Left renal cortex interstitium (tissue), 4 donors: ENCODE measurements at places on chromosomes 11 and 22.

GRCh38 chr11:133732109-133732674 is 113.1 kb downstream of the SPATA19 start:
- DNase-seq: no peak

- DNase-seq: no peak
These were observed 2.2 kb downstream of the CYB561A3 start for GRCh38 chr11:61359516-61359915.

DNA sequence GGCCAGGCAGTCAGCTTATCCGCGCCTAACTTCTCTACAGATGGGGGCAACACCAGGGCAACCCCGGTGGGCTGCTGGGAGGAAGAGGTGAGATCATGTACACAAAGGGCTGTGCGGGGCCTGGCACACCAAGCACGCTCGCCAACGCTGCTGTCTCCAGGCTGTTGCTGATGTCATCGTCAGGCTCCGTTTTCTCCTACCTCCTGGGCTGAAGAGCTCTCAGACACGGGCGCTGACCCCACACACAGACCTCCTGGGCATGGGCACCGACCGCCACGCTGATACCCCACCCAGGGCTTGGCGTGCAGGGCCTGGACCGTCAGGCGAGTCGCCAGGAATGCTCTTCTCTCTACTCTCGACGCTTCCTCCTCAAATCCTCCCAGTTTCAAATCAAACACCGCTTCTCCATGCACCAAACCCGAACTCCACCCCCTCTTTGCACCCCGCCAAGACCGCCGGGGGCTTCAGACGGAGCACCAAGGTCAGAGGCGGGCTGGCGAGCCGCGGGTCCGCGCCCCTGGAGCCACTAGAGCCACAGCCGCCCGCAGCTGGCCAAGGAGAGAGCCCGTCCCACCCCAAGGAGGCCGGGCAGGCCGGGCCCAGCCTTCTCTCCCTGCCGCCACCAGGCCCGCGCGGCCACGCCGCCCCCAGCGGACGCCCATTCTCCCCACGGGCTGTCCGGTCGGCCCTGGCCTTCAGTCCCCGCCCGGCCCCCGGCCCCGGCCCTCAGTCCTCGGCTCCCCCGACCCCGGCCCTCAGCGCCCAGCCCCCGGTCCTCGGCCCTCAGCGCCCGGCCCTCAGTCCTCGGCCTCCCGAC is 772 bp downstream of the SBF1 start:
- DNase-seq: no peak

GRCh38 chr11:34916843-34917770 is 689 bp downstream of the PDHX start:
- no peak for DNase-seq

DNA sequence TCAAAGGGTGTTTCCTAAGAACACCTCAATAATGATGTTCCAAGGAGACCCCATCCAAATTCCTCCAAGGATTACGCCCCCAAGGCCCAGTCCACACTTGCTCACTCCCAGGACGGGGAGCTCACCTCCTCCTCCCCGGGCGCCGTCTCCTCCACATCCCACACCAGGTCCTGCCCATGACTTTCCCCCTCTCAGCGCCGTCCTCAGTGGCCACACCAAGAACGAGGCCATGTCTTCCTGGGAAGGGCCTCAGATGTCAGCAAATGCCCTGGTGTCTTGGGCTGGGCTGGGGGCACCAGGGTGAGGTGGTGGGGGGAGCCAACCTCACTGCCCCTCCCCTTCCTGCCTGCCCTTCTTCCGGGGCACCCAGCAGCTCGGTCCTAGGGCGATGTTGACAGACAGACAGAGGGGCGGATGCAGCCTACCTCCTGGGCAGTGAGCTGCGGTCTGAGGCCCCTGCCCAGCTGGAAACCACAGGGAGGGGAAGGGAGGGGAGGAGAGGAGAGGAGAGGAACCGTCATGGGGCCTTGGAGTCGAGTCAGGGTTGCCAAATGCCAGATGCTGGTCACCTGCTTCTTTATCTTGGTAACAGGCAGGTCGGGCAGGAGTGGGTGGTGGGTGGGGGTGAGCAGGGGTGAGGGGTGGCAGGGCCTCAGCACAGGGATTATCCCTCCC is at the start of the genes C11orf21 and TSPAN32:
TSS of gene C11orf21 (minus strand) at position 288 of the 675 bp plus-strand sequence. CDS start at position 178, 110 bp downstream.
TSS of gene TSPAN32 (plus strand) at position 383 of the 675 bp plus-strand sequence. CDS start at position 520, 137 bp downstream.
- DNase-seq: no peak

- DNase-seq: no peak
These were observed 123.1 kb downstream of the BRD1 start for GRCh38 chr22:49704345-49705215.

DNA sequence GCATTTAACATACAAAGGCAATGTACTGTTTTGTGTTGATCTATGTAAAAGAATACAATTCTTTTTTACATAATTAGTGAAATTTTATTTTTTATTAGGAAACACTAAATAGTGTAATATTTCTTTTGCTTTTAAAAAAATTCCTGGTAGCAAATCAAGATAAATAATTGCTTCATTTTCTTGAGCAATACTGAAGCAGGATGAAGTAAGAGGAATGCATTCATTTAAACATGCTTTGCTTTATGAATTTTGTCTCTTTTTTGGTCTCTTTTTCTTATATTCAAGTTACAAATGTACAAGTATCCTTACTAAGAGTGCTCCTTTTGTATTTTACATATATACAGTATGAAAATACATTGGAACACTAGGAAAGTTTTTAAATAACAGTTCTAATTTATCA is 144.4 kb upstream of the TEAD1 start:
- no peak for DNase-seq

DNA sequence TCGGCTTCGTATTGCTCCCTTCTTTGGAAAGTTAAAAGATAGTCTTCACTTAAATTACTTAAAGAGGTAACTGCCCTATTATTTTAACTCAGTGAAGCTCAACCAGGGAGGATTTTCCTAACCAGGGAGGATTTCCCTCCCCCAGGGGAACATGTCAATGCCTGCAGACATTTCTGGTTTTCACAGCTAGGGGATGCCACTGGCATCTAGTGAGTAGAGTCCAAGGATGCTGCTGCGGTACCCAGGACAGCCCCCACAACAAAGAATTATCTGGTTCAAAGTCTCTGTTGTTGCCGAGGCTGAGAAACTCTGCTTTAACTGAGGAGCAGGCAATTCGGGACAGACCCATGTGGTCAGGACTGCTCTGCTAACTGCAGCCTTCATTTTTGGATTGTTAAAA is 82.2 kb downstream of the DEPDC5 start:
- no peak for DNase-seq

DNA sequence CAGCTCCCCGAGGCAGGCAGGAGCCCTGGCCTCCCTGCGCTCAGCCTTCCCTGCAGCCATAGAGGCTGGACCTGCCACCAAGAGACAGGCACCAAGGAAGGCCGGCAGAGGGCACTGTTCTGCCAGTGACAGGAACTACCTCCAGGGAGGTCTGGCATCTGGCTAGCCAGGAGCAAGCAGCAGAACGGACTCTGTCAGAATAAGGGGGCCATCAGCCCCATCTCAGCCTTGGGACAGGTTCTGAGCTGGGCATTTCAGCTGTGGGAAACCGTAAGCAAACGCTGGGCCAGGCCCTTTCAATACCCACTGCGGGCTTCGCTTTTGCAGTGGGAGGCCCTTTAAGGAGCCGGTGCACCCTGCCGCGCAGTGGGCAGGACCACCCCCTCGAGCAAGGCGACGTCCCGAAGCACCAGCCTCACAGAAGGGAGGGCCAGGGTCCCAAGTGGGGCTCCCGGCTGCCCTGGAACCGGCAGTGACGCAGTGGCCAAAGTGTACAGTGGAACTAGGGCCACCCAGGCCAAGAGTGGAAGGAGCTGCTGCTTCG is 18.2 kb downstream of the IFT27 start:
- no peak for DNase-seq
